Stimulated activated CD4-positive, alpha-beta T cell treated with anti-CD3 and anti-CD28 coated beads, TNF-alpha, amount 100 ng/mL, for 4 hours (primary cell): ENCODE measurements at places on chromosomes 1 and 21.

DNA sequence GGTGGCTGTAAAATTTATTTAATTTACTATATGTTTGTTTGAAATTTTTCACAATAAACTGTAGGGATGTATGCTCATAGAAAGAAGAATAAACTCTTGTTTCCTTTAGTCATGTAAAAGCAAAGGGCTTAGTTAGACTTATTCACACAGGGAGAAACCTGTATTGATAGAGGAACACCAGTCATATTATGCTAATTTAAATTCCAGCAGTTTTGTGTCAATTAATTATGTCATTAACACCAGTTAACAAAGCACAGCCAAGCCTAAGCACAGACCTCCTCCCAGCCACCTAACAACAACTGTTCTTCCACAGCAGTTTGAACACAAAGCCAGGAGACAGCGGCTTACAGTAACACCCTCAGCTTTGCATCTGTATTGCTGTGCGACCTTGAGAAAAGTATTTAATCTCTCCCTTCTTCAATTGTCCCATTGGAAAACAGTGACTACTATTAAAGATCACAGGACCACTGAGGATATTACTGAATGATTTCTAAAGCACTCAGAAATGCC, 260.8 kb upstream of the RRP15 start:
- no peak for DNase-seq

GRCh38 chr1:36455386-36455785, 5.1 kb upstream of the OSCP1 start:
- no peak for DNase-seq

GRCh38 chr1:15337656-15338402, 71.9 kb upstream of the EFHD2 start:
- DNase-seq = no peak

- no peak for DNase-seq
Observed at GRCh38 chr1:23444104-23444533, 19.6 kb upstream of the TCEA3 start.

- DNase-seq = no peak
Observed at GRCh38 chr1:174519844-174520243, 72.1 kb downstream of the GPR52 start.
